ENCODE measurements at places on chromosomes 5 and 9.
A peak's percentile ranks its signal among the peaks of the same experiment; 100 is the strongest.

GRCh38 chr5:84729326-84729725 lies 344.6 kb upstream of the EDIL3 start:
- DNase-seq = no peak

GRCh38 chr9:18544456-18544855 lies 70.5 kb downstream of the ADAMTSL1 start:
- peak; percentile 28 for DNase-seq

DNA sequence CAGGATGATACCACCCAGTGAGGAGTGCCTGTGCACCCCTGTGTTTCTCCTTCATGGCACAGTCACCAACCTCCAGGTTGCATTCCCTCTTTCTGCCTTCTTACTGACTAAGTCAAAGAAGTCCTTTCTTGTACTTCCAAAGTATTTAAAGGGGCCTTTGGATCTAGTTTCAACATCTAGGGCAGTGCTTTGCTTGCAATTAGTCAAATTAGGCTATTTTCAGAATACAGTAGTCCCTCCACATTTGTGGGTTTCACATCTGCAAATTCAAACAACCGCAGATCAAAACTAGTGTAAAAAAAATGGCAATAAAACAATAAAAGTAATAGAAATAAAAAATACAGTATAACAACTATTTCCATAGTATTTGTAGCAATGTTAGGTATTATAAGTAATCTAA lies 333.9 kb upstream of the SEMA6A start:
- no peak for DNase-seq

DNA sequence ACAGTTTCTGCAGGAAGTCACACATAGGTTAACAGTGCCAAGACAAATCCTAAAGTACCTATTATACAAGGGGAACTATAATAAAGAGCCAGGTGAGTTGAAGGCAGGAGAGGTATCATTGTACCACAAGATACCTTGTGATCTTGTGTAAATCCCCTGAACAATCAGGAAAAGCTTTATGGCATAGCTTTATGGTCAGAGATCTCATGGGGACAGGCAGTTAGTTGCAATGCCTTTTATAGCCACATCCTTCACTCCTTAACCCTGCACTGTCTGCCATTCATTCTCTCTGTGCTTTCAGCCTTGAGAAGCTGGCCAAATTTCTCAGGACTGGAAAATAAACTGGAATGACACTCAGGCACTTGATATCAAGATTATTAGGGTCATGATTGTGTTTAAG lies 97.0 kb downstream of the GHR start:
- DNase-seq = no peak

- peak; percentile 63 for DNase-seq
Observed at GRCh38 chr9:18185196-18185595, 288.8 kb upstream of the ADAMTSL1 start.

- DNase-seq = no peak
Observed at GRCh38 chr5:92944337-92944736, 636.7 kb downstream of the NR2F1-AS1 start.

DNA sequence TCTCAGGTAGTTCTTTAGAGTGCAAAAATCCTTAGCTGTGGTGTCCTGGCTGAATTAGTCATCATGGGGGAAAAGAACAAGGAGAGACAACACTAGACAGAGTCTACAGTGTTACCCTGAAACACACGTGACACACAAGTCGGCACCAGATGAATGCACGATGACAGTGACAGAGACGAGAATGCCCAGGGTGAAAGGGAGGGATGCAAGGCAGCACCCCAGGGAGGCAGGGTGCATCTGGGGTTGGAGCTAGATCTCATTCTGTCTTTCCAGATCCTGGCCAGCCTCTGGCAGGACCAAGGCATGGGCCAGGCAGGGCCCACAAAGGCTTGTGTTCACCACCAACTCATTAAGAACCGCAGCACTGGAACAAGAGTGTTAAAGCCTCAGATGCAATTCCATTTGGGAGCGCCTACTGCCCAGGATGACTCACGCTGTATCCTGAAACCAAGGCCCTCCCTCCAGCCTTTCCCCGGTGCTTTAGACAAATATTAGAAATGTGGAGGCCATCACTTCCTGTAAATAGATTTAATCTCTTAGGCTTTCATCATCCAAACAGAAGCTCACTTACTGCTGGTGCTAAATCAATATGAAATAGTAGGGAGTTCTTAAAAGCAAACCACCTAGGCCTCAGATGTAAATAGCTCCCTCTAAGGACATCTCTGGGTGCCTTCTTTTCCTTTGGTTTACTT lies 56.1 kb downstream of the IRX2 start:
- DNase-seq = peak; percentile 93

DNA sequence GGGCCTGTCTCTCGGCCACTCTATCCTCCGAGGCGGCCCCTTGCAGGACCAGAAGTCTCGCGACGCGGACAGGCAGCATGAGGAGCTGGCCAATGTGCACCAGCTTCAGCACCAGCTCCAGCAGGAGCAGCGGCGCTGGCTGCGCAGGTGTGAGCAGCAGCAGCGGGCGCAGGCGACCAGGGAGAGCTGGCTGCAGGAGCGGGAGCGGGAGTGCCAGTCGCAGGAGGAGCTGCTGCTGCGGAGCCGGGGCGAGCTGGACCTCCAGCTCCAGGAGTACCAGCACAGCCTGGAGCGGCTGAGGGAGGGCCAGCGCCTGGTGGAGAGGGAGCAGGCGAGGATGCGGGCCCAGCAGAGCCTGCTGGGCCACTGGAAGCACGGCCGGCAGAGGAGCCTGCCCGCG lies 283.5 kb downstream of the ARHGEF28 start:
- DNase-seq = no peak

Measured in MCF 10A (cell line).